ENCODE measurements at places on chromosomes 6 and 20.

- no peak for DNase-seq
Observed at GRCh38 chr6:156347246-156347645, 429.9 kb upstream of the ARID1B start.

DNA sequence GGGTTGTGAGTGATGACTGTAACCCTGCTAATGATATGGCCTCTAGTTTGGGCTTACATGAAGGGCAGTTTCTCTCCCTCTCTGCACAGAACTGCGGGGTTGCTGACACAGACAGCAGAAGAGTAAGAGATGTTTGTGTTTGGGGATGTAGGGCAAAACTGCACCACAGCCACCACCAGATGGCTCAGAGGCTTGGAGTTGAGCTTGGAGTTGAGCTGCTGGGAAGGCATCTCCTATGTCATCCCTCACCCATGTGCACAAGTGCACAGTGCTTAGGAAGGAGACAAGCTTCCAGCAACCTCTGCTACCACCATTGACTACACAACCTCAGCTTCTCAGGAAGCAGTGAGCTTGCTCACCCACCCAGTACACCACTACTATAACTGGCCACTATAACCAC is 303.9 kb upstream of the DEFB112 start:
- DNase-seq, result no peak

GRCh38 chr6:26260110-26260637 is 104.8 kb upstream of the BTN3A2 start:
- DNase-seq, result no peak

- no peak for DNase-seq
Observed at GRCh38 chr6:47114460-47114859, 72.3 kb upstream of the ADGRF1 start.

- no peak for DNase-seq
Observed at GRCh38 chr6:90229331-90230010, 67.2 kb downstream of the BACH2 start.

GRCh38 chr20:3797592-3798372 is 1.7 kb downstream of the CDC25B start:
- DNase-seq, result peak; percentile 59
